Right lung (tissue), 10 donors: ENCODE measurements at places on chromosomes 11 and 22.
A peak's percentile ranks its signal among the peaks of the same experiment; 100 is the strongest.

GRCh38 chr11:3667149-3668035 is 3.8 kb downstream of the CHRNA10 start:
- DNase-seq: no peak

GRCh38 chr22:36386900-36387708 is 663 bp downstream of the MYH9 start:
- no peak for DNase-seq

- no peak for DNase-seq
Measured at GRCh38 chr11:102986815-102987214, 31.3 kb upstream of the MMP13 start.

- DNase-seq: no peak
Measured at GRCh38 chr11:12224537-12224893, 114.1 kb downstream of the MICAL2 start.

- no peak for DNase-seq
Measured at GRCh38 chr22:38963872-38964271, 6.5 kb downstream of the APOBEC3A start.

DNA sequence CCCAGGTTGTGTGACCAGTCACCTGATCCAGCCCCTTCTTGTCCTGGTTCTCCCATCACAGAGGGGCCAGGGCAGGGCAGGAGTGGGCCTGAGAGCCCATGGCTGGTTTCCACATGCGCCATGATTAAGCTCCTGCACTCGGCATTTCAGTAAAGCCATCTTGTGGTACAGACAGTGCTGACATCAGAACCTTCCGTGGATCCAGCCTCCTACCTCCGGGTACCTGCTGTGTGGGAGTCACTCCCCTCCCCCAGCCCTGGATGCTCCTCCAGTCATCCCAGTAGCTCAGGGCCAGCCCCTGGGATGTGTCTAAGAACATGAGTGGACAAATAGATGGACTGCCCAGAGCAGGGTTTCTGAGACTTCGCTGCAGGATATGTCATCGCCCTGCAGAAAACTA is 22.1 kb upstream of the MGAT3 start:
- no peak for DNase-seq

- no peak for DNase-seq
Measured at GRCh38 chr22:44186121-44186510, 5.4 kb downstream of the PARVG start.

DNA sequence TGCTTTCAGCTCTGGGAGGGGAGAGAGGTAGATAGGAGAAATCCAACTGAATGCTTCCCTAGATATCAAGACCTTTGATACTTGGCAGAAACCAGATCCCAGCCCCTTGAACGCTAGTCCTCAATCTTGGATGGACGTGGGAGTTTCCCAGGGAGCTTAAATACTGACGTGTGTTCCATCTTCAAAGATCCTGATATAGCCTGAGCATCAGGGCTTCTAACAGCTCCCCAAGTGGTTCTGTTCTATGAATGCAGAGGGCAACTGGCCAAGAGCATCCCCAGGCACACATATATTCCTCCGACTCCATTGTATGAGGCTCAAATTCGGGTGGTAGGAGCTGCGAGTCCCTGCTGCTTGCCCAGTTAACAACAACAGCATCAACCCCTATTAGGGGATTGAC is 8.7 kb upstream of the ACCS start:
- no peak for DNase-seq

DNA sequence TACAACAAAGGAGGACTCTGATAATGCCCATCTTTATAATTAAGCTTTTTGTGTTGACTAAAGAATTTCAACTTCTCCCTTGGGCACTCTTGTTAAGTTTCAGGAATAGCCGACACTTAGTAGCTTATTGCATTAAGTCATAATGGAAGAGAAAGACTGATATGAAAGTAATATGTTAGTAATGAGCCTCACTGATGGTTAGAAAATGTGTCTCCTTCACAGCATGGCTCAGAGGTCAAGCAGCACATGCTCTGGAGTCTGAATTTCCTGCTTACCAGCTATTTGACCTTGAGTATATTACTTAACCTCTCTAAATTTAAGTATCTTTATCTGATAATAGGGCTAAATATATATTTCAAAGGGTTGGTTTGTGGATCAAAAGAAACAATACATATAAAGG is 39.0 kb downstream of the PDGFD start:
- DNase-seq: no peak

- DNase-seq: no peak
Measured at GRCh38 chr22:27094633-27095308, 437.4 kb downstream of the MIAT start.

GRCh38 chr22:50438305-50439275 is 36.2 kb downstream of the SBF1 start:
- no peak for DNase-seq

DNA sequence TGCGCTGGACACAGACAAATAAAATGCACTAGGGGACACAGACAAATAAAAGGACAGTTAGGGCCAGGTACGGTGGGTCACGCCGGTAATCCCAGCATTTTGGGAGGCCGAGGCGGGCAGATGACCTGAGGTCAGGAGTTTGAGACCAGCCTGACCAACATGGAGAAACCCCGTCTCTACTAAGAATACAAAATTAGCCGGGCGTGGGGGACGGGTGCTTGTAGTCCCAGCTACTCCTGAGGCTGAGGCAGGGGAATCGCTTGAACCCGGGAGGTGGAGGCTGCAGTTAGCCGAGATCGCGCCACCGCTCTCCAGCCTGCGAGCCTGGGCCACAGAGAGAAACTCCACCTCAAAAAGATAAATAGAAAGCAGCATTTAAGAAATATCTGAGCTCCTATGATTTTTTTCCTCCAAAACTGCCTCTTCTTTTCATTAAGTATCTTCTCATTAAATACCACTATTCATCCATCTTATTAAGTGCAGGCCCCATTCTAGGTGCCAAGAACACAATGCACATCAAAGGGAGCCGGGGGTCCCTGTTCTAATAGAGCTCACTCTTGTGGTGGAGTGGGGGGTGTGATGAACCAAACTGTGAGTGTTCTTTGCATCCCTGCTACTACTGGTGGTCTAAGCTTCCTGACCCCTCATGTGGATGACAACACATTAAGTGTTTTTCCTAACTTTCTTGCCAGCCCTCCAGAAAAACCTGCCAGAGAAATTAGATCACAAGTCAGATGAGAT is 766 bp upstream of the ZNHIT2 start:
- DNase-seq: no peak

GRCh38 chr11:35076201-35077100 is 62.5 kb upstream of the CD44 start:
- no peak for DNase-seq

DNA sequence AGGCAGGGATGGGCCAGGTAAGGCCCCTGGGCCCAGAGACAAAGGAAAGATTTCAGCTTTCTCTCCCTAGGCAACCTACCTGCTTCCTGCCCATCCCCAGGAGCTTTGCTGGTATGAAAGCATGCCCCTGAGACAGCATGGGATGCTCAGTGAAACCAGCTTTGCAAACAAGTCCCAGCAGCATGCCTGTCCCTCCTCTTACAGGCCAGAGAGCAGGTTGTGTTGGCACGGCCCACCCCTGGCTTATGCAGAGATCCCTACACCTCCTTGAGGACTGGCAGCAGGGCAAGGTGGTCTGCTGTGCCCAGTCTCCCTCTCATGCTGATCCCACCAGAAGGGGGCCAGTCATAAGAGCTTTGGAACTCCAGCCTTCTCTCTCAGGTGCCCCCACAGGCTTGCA is 3.1 kb downstream of the SCN4B start:
- no peak for DNase-seq

DNA sequence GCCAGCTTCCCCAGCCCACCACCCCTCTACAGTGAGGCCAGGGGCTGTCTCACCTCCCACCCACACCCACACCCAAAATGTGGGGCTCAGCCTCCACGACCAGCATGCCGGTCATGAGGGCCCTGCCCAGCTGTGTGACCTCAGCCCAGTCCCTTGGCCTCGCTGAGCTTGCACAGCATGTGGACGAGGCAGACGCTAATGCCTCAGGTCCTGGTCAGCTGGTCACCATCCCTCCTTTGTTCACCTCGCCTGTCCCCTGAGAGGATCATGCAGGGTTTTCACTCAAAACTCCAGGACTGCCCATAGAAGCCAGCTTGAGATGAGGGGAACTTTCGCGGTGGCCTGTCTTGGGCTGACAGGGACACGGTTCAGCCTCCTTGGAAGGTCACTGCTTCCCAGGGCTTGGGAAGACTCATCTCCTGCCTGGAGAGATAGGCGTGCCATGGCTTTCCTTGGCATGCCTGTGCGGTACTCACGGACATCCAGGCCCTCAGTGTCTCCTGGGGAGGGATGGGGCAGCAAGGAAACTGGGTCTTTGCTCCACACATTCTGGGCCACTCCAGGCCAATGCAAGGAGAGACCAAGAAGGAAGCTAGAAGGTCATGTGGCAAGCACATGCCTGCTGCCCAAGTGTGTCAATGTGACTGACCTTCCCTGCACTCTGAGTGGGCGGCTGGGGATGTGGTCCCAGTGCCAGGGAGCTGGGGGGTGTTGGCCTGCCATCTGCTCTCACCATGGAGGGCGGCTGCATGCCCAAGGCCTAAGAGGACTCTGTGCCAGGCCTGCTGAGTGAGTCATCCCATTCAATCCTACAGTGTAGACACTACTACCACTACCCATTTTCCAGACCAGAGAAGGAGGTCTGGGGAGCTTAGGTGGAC is 3.2 kb upstream of the RTN4R start:
- DNase-seq: no peak

DNA sequence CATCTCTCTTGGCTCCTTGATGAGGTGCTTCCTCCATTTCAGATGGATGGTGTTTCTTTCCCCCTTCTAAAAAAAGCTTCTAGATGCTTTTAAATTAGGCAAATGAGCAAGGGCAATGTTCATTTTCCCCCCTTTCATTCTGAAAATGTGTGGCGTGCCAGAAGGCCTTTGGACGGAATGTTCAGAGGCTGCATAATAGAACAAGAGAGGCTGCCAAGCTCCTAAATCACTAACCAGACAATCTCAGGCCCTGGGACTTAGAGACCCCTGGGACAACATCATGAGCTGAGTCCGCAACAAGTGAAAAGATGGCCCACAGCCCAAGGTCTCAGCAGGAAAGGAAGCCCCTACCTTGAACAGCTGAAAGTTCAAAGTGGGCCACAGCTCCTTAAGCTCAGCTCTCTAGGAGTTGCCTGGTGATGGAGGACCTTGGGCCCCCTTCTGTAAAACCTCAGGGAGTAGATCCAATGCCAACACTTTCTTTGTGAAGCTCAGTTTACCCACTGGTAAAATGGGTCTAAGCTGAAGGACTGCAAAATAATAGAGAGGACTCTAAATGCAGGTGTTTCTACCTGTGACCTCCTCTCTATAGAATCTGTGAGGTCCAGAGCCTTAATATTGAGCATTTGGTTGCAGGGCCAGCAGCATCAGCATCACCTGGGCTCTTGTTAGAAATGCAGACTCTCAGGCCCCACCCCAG is 144.0 kb downstream of the FBXO7 start:
- peak; percentile 59 for DNase-seq

- DNase-seq: no peak
Measured at GRCh38 chr11:113163291-113164030, 150.9 kb upstream of the TTC12 start.

GRCh38 chr11:2100361-2101170 is 38.6 kb downstream of the IGF2 start:
- peak; percentile 32 for DNase-seq

GRCh38 chr11:61287338-61287977 is 7.7 kb downstream of the VWCE start:
- no peak for DNase-seq

GRCh38 chr11:78354408-78355308 is 63.0 kb downstream of the GAB2 start:
- no peak for DNase-seq

- DNase-seq: no peak
Measured at GRCh38 chr22:23269441-23270211, 89.3 kb downstream of the BCR start.

DNA sequence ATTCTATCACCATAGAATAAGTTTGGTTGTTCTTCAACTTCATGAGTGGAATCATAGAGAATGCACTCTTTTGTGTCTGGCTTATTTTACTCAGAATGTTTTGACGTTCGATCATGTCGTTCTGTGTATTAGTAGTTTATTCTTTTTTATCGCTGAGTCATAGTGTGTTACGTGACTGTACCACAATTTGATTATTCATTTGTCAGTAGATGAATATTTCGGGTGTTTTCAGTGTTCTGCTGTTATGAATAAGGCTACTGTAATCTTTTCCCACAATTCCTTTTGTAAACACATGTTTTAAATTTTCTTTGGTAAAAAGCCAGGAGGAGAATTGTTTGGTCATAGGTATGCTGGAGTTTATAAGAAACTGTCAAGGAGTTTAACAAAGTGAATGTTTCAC is 279.9 kb upstream of the B3GAT1 start:
- no peak for DNase-seq

GRCh38 chr11:119791047-119791446 is 62.0 kb upstream of the NECTIN1 start:
- no peak for DNase-seq

DNA sequence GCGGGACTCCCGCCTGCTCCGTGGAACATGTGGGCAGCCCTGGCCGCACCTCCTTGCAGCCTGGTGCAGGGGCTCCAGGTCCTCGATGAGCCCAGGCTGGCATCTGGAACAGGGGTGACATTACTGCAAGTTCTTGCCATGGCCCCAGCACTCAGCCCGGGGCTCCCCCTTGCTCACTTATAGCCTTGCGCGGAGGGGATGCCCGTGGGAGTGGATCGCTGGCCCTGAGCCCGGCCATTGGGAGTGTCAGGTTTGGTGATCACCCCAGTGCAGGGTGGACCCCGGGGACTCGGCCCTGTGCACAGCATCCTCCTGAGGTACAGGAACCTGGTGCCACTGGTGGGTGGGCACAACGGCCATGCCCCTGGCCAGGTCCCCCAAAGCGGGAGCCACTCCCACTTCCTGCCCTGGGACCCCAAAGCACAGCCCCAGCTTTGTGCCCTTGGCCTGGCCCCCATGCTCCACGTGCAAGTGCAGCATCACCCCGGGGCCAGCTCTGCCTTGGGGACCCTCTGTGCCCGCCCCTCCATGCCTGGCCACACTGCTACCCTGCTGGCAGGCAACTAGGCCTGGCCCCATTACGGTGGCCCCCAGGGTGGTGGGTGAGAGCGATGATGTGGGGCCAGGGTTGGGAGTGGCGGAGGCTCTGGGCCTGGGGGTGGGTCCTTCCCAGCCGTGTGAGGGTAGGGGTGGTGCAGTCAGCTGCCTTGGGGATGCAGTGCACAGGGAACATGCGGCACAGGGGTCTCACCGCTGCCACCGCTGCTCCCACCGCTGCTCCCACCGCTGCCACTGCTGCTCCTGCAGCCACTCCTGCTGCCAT is 439.8 kb downstream of the TBC1D22A start:
- no peak for DNase-seq

- DNase-seq: no peak
Measured at GRCh38 chr22:21686634-21687393, 21.0 kb downstream of the PPIL2 start.

DNA sequence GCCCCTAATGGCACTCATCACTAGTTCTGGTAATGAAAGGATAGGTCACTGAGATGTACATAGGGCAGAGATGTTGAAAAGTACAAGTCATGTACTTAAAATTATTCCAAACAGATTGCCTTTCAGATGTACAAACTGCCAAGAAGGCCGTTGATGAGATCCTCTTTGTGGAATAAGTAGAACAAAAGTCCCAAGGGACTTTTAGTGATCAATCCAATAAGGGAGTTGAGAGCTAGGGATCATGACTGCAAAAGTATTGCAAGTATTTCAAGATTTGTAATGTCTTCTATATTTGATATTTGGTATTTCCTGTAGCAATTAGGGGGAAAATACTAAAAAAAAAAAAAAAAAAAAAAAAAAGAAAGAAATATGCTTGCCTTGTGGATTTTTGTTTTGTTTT is 82.2 kb downstream of the ATG16L2 start:
- no peak for DNase-seq
